ENCODE measurements at places on chromosomes 3 and 15. TPM values are rescaled to one million over a fixed set of nuclear protein-coding genes. Genes with fewer than 3 reads are reported as not detected.

The ALPK3 gene
- total RNA-seq, result 19.2 TPM

The KAT2B gene
- total RNA-seq, result 1.4 TPM

The HRH1 gene
- not detected for total RNA-seq

The FBXL22 gene
- 0.54 TPM for total RNA-seq

DNA sequence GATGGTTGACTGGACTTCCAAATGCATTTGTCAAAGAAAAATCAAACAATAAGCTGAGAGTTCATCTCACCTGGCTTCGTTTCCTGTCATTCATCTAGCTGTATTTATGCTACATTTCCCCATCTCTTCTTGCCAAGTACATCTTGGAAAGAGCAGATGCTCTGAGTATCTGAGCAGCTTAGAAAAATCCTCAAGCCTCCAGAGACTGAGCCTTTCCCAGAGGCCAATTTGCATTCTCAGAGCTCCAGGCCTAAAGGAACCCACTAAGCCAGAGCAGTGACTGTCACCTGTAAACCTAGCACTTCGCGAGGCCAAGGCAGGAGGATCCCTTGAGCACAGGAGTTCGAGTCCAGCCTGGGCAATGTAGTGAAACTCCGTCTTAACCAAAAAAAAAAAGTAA is 100.5 kb downstream of the XXYLT1 start:
- no peaks in the 10 kb centered on the region for H3K36me3 ChIP-seq
- H3K27ac ChIP-seq, result no peak overlapping the region
- peaks cover 7% of the 10 kb centered on the region for H3K4me1 ChIP-seq
- DNase-seq, result no peak
- no peaks in the 10 kb centered on the region for H3K27me3 ChIP-seq
- H3K4me3 ChIP-seq, result no peak overlapping the region

DNA sequence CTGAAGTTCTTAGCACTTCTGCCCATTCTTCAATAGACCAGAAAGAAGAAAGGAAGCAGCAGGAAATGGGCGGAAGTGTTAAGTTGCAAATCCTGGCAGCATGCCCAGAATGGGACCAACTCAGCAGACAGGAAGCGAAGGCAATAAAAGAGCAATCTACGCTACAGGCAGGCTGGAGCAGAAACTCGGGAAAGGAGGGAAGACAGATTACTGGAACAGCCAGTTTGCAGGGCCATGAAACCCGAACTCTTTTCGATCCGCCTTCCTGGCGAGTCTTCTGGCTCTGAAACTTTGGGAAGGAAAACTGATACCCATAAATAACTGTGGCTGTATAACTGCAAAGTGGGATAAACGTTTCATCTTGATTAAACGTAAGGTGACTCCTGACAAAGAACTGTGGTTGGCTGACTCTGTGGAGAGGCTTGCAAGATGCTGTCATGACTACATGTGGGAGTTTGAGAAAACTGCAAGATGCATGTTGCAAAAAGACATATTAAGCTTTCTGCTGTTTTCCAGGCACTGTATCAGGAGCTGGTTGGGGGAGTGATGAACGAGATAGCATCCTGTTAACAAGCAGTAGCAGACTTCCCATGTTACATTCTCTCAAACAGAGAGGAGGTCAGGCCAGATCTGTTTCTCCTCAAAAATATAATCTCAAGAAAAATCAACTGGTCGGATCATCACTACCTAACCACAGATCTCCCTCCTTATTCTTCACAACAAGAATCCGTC is 67.8 kb downstream of the FMN1 start:
- H3K36me3 ChIP-seq, result no peaks in the 10 kb centered on the region
- H3K4me1 ChIP-seq, result no peaks in the 10 kb centered on the region
- H3K4me3 ChIP-seq, result no peak overlapping the region
- H3K27ac ChIP-seq, result no peak overlapping the region
- H3K27me3 ChIP-seq, result no peaks in the 10 kb centered on the region
